Renal cortical epithelial cell (primary cell): ENCODE measurements at places on chromosomes 16 and 17.

DNA sequence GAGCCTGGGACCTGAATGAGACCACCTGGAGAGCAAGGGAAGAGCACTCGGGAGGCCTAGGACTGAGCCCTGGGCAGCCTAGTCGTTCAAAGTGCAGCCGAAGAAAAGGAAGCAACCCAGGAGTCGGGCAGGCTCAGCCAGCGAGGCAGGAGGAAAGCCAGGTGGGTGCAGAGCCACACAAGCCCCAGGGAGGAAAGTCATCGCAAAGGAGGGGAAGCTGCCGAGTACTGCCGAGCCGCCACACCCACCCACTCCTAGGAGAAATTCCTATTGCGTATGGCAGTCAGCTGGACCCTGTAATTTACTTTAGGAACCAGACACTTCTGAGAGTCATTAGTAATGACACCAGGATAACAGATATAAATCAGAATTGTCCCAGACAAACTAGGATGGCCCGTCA lies 187.6 kb downstream of the KATNIP start:
- no peak for DNase-seq

DNA sequence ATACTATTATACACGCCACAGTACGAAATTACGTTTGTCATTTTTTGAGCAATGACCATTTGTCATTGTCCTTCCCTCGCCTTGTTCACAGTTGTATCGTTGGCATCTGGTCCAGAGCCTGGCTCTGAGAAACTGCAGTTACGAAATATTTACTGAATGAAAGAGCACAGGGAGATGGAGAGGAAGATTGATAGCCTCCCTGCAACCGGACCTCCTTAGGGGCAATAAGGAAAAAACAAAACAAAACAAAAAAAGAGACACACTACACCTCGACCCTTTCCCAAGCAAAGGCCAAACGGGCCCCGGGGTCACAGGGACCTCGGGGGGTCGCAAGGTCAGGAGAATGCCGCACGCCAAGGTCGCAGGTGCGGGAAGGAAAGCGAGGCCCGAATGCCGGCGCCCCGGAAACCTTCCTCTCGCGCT lies 857 bp downstream of the GOT2 start:
- DNase-seq = peak; percentile 15

- no peak for DNase-seq
Measured at GRCh38 chr16:80954985-80955384, 51.7 kb downstream of the CMC2 start.

DNA sequence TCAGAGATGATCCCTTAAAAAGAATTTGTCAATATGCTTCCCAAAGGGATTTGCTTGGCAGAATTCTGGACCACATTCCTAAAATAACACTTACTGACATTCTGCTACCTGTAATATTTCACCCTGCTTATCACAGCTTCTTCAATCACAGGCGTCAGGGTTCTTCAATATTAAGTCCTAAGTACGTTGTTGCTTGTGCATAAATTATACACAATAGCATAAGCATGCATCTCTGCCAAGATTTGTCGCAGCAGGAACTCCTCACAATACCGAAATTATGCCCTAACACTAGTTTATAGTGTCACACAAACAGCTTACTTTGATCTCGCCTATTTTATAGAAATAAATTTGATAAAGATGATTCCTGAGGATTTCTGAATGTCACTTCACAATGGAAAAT lies 48.9 kb downstream of the UBE2G1 start:
- DNase-seq = no peak

- no peak for DNase-seq
Measured at GRCh38 chr16:88014954-88015805, 63.9 kb downstream of the BANP start.

GRCh38 chr17:48990882-48991357 lies 6.3 kb upstream of the IGF2BP1 start:
- DNase-seq = no peak
